ENCODE measurements at places on chromosomes 3 and 15. TPM values are rescaled to one million over a fixed set of nuclear protein-coding genes. Genes with fewer than 3 reads are reported as not detected.

- no peak for DNase-seq
Measured at GRCh38 chr3:34547297-34547920, 749.0 kb downstream of the PDCD6IP start.

DNA sequence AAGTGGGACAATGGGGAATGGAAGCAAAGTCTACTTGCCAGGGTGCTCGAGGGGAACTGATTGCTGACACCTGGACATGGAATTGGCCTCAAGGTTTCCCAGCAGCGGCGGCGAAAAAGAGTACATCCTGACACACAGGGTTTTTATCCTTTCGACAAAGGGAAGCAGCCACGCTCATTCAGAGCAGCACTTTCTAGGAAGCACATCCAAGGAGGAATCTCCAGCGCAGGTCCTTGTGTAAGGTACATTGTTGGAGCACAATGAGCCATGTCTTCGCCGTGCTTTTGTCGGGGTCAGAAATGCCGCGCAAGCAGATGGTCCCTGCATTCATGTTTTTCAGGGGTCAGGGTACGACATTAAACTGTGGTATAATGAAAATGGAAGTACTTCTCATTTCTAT is 16.8 kb downstream of the CACNA1D start:
- no peak for DNase-seq

DNA sequence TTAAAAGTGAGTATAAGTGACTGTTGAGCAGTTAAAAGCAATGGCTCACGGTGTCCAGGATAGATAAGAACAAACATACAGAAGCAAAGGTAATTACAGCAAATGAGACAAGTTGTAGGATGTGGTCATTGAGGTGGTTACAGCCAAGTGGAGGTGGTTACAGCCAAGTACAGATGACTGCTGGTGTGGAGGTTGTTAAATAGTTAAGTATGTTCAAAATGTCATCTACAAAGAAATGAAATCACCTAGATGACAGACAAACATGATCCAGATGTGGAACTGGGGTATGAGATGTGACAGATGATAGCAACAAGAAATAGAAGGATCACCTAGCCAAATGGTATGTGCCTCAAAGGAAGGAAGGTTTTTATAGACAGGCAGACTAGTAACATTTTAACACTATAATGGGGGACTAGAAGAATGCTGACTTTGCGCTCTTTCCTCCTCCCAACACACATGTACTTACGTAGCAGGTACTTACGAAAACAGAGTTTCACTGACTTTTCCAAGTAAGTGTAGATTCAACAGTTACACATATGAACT is 6.8 kb upstream of the ANKRD28 start:
- no peak for DNase-seq

DNA sequence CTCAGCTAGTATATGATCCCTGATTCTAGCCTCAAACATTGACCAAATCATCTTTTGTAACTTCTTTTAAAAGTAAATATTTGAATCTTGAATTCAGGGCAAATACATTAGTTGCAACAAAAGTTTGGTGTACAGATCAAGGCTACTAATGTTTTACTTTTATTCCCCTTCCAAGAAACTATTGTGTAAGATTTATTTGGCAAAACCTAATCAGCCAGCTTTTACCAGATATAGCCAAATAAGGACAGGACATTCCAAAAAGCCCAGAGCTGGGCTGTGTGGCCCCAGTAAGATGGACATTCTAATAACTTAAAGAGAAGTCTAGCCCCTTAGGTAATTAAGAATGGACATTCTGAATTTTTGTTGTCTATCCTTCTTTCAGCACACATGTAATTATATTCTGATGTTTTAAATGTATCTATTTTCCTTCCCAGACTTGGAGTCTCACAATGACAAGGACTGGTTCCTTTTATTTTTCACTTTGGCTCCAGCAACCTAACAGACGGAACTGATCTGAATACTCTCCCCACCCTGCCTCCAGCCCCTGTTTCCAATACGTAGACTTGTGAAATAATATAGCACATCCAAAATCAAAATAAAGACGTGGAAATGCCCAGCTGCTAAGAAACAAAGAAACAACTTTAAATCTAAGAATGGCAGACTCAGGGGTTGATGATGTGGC is 48.1 kb downstream of the STARD5 start:
- DNase-seq, result no peak

DNA sequence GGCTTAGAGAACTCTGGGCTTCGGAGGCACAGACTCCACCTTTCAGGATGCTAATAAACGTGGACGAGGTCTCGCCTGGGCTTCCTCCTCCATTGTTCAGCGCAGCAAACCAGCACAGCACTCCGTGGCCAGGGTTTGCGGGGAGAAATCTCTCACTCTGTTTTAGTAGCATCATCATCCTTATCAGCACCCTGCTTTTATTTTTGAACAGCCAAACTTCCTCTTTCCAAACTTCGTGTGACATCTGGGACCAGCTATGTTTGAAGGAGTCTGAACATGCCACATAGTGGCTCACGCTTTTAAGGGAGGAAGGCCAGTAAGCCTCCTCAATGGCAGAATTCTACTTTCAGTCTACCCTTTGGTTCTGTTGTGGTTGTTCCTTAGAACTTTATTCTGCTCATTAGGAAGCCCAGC is 149.0 kb downstream of the PGPEP1L start:
- no peak for DNase-seq

GRCh38 chr3:82128271-82128670 is 366.8 kb upstream of the GBE1 start:
- DNase-seq, result no peak

- no peak for DNase-seq
Measured at GRCh38 chr15:89209057-89209456, 12.3 kb downstream of the RLBP1 start.

DNA sequence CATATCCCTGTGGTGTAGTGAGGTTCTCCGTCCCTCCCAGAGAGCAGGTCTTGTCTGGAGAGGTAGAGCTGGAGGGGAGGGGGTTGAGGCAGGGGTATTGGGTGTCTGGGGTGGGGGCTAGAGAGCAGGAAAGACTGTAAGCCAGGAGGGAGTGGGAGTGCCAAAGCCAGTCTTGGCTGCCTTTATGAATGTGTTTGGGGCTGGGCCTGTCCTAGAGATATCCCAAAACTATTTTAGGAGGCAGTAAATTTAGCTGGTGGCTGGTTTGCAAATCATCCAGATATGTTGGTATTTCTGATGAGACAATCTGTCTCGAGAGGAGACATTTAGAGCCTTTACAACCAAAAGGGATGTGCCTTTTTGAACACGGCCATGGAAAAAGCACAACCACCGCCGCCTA is 166.6 kb downstream of the TLE3 start:
- no peak for DNase-seq

DNA sequence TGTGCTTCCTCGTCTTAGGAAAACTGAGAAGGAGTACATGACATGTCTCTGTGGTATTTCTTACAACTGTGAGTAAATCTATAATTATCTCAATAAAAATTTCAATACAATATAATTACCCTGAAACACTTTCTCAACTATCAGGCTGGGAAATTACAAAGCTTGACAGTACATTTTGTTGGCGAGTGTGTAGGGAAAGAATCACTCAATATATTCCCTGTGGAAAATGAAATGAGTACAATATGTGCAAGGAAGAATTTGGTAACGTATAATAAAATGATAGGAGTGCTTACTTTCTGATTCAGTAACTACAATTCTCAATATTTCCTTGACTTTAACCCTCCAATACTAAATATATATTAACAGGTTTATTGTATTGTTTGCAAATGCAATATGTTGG is 818.2 kb upstream of the CADM2 start:
- DNase-seq, result no peak

- no peak for DNase-seq
Measured at GRCh38 chr15:81377871-81378270, 3.9 kb upstream of the TMC3 start.

DNA sequence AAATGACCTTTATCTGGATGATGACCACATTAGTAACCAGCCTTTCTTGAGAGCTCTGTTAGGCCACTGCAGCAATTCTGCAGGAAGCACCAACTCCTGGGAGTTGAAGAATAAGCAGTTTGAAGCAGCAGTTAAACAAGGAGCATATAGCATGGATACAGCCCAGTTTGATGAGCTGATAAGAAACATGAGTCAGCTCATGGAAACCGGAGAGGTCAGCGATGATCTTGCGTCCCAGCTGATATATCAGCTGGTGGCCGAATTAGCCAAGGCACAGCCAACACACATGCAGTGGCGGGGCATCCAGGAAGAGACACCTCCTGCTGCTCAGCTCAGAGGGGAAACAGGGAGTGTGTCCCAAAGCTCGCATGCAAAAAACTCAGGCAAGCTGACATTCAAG is 252.8 kb upstream of the GOLGA6L4 start:
- no peak for DNase-seq

- DNase-seq, result no peak
Measured at GRCh38 chr3:187998611-187999010, 155.3 kb upstream of the LPP start.

DNA sequence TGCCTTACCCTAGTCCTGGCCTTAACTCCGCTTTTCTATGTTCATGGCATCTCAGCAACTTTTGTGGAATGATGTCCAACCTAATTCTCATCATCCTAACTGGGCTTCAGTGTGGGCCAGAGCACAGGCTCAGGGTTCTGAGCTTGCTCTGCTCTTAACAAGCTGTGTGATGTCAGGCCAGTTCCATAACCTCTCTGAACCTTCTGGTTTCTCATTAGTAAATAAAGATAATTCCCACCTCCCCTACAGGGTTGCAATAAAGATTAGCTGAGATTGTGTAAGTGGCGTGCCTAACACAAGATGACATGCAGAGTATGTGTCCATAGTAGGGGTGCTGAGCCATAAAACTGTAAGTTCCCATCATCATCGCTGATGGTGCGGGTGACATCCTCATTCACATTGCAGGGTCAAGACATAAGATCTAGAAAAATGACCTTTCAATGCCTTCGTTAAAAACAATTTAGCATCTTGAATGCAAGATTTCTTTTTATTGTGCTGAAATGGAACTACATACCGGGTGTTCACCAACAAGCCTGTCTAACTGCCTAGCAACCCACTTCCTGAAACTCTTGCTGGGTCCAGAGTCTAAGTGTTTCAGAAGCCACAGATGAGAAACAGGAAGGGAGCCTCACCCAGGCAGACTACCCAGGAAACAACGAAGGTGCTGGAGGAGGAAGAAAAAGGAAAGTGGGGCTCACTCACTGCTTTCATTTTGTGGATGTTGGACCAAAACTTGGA is 36.2 kb downstream of the CDCP1 start:
- peak; percentile 69 for DNase-seq

DNA sequence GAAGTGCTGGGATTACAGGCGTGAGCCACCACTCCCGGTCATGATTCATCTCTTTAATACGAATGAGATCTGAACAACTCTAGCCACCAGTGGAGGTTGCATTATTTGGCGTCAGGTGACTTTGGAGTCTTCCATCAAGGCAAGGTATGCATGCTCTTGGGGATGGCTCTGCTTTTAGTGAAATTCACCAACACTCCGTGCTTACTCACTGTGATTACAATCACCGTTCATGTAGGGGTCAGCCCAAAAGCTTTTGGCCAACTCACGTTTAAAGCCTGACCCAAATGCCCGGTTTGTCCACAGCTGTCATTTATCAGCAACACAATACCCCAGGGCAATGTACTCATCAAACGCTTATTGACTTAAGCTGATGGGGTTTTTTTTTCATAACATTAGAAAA is 155.4 kb downstream of the PDZRN3 start:
- DNase-seq, result no peak

GRCh38 chr3:196706731-196707130 is 5.3 kb downstream of the CEP19 start:
- DNase-seq, result no peak

GRCh38 chr15:68508485-68509189 is 70.2 kb upstream of the CORO2B start:
- DNase-seq, result no peak

GRCh38 chr3:61955483-61955882 is 394.1 kb downstream of the PTPRG start:
- no peak for DNase-seq

DNA sequence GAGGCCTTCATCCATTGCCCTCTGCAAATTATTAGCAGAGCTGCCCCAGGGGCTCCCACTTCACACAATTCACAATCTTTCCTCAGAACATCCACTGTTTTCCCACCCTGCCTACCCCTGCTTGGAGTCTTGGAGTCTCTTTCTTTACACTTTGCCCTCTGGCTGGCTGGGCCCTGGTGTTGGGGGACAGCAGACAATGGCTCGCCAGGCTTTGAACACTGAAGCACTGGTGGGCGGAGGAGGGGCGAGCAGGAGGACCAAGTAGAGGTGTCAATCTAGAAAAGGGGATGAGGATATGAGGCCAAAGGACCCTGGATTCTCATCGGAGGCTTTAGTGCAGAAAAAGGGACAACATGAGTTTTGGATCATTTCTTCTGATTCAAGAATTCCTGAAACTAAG is 212.0 kb downstream of the NR1D2 start:
- no peak for DNase-seq

- peak; percentile 21 for DNase-seq
Measured at GRCh38 chr3:71903112-71903495, 118.2 kb upstream of the PROK2 start.

DNA sequence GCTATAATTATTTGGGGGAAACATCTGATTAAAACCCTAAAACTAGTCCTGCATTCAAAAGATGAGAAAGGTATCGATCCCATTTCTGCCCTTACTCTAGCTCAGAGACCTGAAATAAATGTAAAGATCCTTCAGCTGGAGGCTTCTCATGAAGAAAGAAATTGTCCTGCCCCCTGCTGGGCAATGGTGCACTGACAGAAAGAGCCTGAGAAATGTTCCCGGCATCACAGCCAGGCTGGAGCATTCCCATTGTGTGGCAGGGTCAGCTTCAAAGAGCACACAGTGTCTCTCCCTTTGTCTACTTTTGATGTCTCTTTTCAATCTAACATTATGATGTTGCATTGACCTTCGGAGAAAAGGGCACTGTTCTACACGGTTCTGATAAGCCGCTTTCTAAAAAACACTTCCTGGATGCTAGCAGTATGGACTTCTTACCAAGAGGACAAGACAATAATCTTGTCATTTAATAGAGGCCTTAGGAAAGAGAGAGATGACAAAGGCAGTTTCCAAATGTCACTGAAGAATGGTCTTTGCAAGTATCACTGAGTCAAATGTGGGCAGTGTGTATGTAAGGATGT is 287.5 kb downstream of the MAGI1 start:
- DNase-seq, result peak; percentile 24

GRCh38 chr3:39748002-39748401 is 61.4 kb upstream of the MYRIP start:
- peak; percentile 23 for DNase-seq

- DNase-seq, result peak; percentile 29
Measured at GRCh38 chr3:11662392-11662990, 18.8 kb upstream of the VGLL4 start.

GRCh38 chr15:81851325-81851724 is 194.5 kb downstream of the MEX3B start:
- no peak for DNase-seq

- no peak for DNase-seq
Measured at GRCh38 chr3:55089211-55089610, 161.4 kb upstream of the LRTM1 start.

GRCh38 chr3:13352621-13353131 is 67.4 kb downstream of the NUP210 start:
- peak; percentile 70 for DNase-seq

- DNase-seq, result no peak
Measured at GRCh38 chr15:49742381-49742780, 121.5 kb downstream of the DTWD1 start.

- DNase-seq, result peak; percentile 13
Measured at GRCh38 chr15:99692825-99693224, 40.4 kb downstream of the LYSMD4 start.

IL5RA gene
- total RNA-seq, result not detected

DUSP7 gene
- total RNA-seq, result 31.9 TPM

EPHA3 gene
- total RNA-seq, result not detected

HTR3E gene
- total RNA-seq, result not detected

GOLGA6L4 gene
- total RNA-seq, result 0.29 TPM

PARP3 gene
- 31.4 TPM for total RNA-seq

UBAP1L gene
- total RNA-seq, result 0.37 TPM

TEX55 gene
- total RNA-seq, result not detected

FGF7 gene
- 0.02 TPM for total RNA-seq
